ENCODE measurements at places on chromosomes 7 and 10.

GRCh38 chr7:923108-924041 is 31.1 kb downstream of the ADAP1 start:
- no peak for DNase-seq

DNA sequence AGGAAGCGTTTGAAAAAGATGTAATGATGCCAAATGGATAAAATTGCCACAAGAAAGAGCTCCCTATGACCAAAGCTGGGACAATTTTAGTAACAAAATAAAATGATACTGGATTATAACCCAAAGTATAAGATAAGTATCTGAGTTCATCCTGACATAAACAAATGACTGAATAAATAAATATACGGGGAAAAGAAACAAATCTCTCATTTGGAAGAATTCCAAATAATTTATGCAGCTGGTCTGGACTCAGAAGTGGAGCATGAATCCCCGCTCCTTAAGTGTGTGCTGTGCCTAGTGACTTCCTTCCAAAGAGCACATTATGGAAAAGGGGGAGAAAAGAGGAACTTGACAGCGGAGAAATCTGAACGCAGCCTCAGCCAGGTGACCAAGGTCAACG is 186.2 kb downstream of the RAMP3 start:
- DNase-seq = no peak

GRCh38 chr7:630539-630938 is 96.0 kb upstream of the DNAAF5 start:
- no peak for DNase-seq

DNA sequence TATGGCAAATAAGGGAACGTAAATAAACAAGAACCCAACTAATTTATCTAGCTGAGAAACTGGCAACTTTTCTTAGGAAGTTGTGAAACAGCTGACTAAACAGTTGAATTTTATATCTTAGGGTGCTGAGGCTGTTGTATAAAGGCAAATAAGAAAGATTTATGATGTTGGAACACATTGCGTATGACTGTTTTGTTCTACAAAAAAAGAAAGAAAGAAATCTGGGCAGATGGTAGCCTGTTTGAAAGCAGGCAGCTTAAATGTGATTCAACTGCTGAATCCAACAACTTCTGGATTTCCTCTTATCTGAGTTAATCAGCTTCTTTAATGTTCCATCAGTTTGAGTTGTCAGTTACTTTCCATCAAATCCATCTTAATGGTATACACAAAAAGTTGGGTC is 214.5 kb downstream of the SNX13 start:
- no peak for DNase-seq

DNA sequence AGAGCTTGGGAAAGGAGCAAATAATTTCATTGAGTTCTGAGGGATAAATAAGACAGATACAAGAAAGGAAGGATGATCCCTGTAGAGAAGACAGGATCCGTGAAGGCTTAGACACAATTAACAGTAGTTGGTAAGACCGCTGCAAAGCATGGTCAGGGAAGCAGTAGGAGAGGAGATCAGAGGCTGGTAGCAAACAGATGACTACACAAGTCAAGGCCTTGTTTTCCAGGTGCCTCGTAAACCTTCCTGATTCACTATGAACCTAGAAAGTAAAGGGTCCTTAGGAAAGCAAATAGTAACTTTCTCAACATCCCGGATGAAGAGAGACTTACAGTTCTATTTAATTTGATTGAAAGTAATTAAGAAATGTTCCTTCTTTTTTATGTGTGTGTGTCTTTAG is 118.6 kb downstream of the GNAI1 start:
- no peak for DNase-seq

DNA sequence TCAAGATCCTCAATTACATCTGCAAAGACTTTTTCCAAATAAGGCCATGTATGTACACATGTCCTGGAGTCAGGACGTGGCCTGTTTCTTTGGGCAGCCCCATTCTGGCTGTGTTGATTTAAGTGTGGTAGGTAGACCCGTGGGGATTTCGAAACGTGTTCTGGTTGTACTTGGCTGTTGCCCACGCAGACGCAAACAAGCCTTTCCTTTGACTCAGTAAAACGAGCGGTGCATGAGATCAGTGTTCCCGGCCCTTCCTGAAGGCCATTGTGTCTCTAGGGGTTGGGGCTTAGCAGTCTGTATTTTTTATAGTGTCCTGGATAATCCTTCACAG is 64.8 kb upstream of the DNAJB6 start:
- no peak for DNase-seq

DNA sequence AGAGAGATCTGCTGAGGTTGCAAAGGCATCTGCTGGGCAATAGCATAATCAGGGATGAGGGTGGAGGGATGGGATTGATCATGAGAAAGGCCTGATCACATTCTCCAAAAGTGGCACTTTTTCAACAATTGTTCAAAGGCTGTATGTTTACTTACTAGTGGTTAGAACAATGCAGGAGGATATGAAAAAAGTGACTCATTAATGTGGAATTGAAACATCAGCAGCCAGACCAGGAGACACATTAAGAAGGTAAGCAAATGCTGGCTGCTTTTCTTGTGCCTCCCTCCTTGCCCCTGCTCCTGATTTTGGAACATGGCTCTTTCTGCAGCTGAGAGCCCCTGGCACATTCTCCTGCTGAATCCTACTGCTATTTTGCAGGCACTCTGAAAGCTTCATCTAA is 63.5 kb downstream of the FAM204A start:
- DNase-seq = no peak

DNA sequence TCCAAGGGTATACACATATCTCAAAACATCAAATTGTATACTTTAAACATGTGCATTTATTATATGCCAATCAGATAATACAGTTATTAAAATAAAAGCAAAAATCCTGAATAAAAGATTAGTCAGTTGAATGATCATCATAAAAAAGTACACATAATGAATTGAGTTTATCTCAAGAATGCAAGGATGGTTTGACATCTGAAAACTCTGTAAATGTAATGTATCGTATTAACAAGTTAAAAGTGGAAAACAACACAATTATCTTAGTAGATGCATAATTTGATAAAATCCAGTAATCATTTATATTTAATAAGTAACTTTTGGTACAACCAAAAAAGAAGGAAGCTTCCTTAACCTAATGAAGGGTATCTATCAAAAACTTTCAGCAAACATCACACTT is 86.6 kb downstream of the COL28A1 start:
- no peak for DNase-seq

GRCh38 chr7:45028920-45029344 is 28.9 kb downstream of the CCM2 start:
- DNase-seq = no peak

GRCh38 chr10:61708846-61709245 is 46.1 kb downstream of the CABCOCO1 start:
- DNase-seq = no peak

- DNase-seq = no peak
These were observed 1193.9 kb downstream of the DNAJB9 start for GRCh38 chr7:109763611-109764010.

DNA sequence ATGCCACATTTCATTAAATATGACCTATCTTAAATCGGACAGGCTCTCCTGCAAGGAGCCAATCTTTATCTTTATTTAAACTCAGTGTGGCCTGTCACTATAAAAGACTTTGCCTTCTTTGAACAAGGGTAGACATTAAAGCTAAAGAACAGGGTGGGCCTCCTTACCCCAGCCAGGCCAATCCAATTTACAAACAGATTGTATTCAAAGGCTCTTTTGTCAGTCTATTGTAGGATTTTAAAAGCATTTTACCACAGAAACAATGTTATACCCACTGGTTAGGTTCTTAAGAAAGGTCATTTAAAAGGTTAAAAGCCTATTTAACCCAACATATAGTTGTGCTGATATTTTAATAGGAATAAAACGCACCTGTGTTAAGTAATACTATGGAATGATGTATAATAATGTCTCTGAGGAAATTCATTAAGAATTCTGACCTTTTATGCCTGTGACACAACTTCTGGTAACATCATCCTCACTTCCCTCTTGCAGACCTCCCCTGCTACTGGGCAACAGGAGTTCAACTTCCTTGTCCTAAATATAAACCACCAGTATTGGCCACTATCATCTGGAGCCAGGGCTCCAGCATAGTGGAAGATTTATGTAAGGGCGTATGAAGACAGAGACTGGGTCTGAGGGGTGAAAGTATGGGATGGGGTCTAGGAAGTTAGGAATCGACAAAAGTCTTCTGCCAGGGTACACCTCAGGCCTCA is 32.5 kb downstream of the MTERF1 start:
- no peak for DNase-seq

DNA sequence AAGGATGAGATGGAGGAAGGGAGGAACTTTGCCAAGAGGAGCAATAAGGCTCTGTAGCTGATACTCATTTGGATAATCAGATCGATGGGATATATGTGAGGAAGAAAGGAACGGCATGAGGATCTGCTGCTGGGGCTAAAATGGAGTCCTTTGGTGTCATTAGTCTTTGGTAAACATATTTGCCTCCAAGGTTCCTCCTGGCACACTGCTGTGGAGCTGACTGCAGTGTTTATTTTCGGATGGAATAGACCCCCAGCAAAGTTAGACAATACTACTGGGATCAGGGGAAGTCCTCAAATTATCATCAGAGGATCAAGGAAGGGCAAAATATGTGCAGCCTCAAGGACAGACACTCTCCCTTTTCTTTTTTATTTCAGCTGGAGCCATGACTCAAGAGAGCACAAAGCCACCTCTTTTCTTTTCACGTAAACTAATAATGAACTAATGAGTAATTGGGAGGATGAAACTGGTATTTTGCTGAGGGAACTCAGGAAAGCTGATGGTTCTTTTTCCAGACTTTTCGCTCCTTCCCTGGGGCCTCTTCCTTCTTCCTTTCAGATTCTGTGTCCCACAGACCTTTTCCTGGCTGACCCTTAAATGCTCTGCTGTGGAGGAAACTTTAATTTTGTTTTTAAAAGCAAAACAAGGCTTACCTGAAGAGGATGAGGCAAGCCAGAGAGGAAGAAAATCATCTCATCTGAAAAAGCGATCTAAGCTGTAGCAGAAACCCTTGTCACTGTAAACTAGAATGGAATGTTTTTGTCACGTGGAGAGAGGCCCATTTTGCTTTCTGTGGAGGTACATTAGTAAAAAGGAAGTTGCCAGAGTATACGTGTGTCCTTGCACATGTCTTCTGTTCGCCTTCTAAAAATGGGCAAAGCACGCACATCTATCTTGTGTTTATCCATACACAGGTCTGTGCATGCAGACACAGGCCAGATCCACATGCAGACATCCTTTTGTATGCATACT is 33.3 kb downstream of the LRMDA start:
- DNase-seq = no peak

DNA sequence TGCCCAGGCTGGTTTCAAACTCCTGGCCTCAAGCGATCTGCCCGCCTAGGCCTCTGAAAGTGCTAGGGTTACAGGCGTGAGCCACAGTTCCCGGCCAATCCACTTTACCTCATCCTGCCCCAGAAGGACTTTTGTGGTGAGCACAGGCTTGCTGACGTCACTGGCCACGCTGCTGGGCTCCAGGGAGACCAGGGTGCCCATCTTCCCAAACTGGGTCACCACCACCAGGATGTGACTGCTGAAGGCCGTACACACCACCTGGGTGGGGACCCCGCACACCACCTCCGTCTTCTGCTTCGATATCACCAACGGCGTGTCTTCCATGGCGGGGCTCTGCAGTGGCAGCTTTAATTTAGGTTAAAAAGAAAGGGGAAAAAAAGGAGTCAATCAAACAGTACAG is 816 bp downstream of the PSMG3 start:
- DNase-seq = no peak

DNA sequence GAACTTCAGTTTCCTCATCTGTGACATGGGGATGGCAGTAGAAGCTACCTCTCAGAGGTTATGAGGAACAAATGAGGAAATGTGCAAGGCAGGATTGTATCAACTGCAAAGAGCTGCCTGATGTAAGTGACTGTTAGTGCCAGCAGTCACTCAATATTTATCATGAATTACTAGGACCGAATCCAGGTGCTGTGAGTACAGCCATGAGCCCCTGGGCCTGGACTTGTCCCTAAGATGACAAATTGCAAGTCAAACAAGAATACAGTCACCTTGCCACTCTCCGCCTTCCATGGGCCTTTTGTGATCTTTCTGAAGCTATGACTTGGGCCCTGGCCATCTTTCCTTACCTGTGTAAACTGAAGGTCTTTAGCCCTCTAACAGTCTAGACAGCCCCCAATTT is 27.7 kb upstream of the TLX1 start:
- DNase-seq = no peak

- DNase-seq = no peak
These were observed 115.9 kb upstream of the NFE2L3 start for GRCh38 chr7:26036092-26036491.

GRCh38 chr10:57314046-57314445 is 953.0 kb upstream of the ZWINT start:
- no peak for DNase-seq

- no peak for DNase-seq
These were observed 126.6 kb downstream of the CUX1 start for GRCh38 chr7:101943889-101944600.
